ENCODE measurements at places on chromosomes 3 and 15. TPM values are rescaled to one million over a fixed set of nuclear protein-coding genes. Genes with fewer than 3 reads are reported as not detected.

GOLGA6A gene
- not detected for total RNA-seq

DLEC1 gene
- total RNA-seq: not detected

DNA sequence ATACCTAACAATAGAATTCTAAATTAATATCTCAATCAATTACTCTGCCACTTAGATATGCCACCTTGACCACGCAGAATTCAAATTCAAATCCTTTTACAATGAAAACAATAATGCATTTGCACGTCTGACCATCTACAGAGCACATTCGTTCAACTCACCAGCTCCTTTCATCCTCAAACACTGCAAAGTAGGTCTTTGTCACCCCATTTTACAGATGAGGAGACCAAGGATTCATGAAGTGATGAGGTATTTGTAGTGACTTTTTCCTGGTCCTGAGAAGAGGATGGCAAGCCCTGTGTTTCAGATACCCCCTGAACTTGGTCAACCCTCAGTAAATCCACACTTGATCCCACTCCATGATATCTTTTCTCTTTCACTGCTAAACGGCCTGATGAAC lies 42.2 kb downstream of the HES1 start:
- DNase-seq: no peak
- no peaks in the 10 kb centered on the region for H3K27me3 ChIP-seq
- no peaks in the 10 kb centered on the region for H3K36me3 ChIP-seq
- no peak overlapping the region for H3K27ac ChIP-seq
- no peaks in the 10 kb centered on the region for H3K4me1 ChIP-seq

GRCh38 chr15:81014446-81015093 lies 13.8 kb downstream of the TLNRD1 start:
- peaks cover 6% of the 10 kb centered on the region for H3K4me1 ChIP-seq
- no peak for DNase-seq
- H3K36me3 ChIP-seq: no peaks in the 10 kb centered on the region
- no peak overlapping the region for H3K27ac ChIP-seq

GRCh38 chr3:184399410-184399809 lies 19.6 kb downstream of the CHRD start:
- no peak overlapping the region for H3K4me3 ChIP-seq
- peaks cover 36% of the 10 kb centered on the region for H3K27me3 ChIP-seq
- no peaks in the 10 kb centered on the region for H3K4me1 ChIP-seq

- H3K4me1 ChIP-seq: peaks cover 18% of the 10 kb centered on the region
- peaks cover 4% of the 10 kb centered on the region for H3K36me3 ChIP-seq
- no peak overlapping the region for H3K4me3 ChIP-seq
- no peaks in the 10 kb centered on the region for H3K27me3 ChIP-seq
- peak overlapping the region; percentile 89 for H3K27ac ChIP-seq
These were observed 1012.7 kb upstream of the CADM2 start for GRCh38 chr3:83946049-83946448.

FAM43A gene
- 1.3 TPM for total RNA-seq

NOX5 gene
- total RNA-seq: 1.4 TPM

DNA sequence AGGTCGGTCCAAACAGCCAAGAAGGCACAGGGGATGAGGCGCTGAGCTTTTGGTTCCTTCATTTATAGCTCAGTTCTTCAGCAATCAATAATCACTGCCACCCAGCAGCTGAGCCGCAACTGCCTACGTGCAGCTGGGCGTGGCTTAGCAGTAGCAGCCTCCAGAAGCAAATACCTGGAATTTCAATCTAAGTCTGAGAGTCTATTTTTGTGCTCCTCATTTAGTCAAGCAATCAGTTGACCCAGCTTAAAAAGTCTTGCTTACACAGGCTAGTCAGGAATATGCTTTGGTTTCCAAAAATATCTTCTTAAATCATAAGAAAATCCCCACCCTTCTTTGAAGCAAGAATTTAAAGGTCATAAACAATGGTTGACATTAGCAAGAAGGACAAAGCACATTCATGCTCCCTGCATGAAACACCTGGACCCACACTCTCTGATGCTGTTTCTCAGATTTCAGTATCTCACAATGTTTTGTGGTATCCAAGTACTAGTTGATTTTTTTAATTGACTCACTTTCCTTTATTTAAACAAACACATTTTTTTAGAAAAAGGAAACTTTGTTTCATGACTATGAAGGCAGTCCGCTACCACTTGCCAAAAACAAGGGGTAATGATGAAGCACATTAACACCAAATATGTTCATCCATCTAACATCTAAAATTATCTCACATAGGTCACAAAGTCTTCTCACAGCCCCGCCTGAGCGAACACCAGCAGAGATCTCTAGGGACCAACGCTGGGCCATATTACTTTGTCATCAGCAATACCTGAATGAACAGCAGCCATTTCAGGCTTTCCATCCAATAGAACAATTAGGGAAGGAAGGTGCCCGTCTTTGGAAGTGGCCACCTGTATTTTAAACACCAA lies 106.1 kb downstream of the OXNAD1 start:
- H3K27ac ChIP-seq: no peak overlapping the region
- no peaks in the 10 kb centered on the region for H3K27me3 ChIP-seq
- H3K4me3 ChIP-seq: no peak overlapping the region

FAM174B gene
- 6.5 TPM for total RNA-seq

- H3K4me1 ChIP-seq: no peaks in the 10 kb centered on the region
- H3K27me3 ChIP-seq: no peaks in the 10 kb centered on the region
- H3K4me3 ChIP-seq: no peak overlapping the region
- no peak overlapping the region for H3K27ac ChIP-seq
- peaks cover 78% of the 10 kb centered on the region for H3K36me3 ChIP-seq
- DNase-seq: peak; percentile 68
These were observed 93.9 kb downstream of the RBPMS2 start for GRCh38 chr15:64681424-64682024.

DNA sequence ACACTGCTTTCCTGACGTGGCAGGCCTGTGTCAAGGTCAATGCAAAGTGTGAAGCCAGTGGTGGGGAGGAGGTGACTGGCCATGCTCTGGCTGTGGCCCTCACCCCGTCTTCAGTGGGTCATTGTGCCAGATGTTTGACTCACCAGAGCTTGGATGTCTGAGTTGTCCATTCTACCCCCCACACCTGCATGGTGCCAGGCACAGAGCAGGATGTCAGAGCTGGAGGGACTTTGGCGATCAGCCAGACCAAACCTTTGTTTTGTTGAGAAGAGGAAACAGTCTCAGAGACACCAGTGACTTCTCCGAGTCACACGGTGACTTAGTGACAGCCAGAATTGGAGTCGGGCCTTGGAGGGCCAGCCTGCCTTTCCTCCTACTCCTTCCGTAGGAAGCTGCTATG lies 49.5 kb downstream of the SMAD6 start:
- no peaks in the 10 kb centered on the region for H3K36me3 ChIP-seq
- no peak overlapping the region for H3K27ac ChIP-seq
- DNase-seq: no peak
- no peak overlapping the region for H3K4me3 ChIP-seq
- peaks cover 10% of the 10 kb centered on the region for H3K4me1 ChIP-seq
- H3K27me3 ChIP-seq: no peaks in the 10 kb centered on the region

CACNA2D3 gene
- total RNA-seq: 1.5 TPM

- no peak overlapping the region for H3K4me3 ChIP-seq
- peaks cover 15% of the 10 kb centered on the region for H3K4me1 ChIP-seq
- H3K27ac ChIP-seq: peak overlapping the region; percentile 93
- peak; percentile 54 for DNase-seq
These were observed 289.7 kb upstream of the TPRG1 start for GRCh38 chr3:188881954-188882641.

- no peaks in the 10 kb centered on the region for H3K27me3 ChIP-seq
- peak overlapping the region; percentile 4 for H3K27ac ChIP-seq
- peaks cover 6% of the 10 kb centered on the region for H3K36me3 ChIP-seq
- peak; percentile 93 for DNase-seq
- H3K4me1 ChIP-seq: peaks cover 16% of the 10 kb centered on the region
These were observed 3.6 kb downstream of the HGD start for GRCh38 chr3:120678331-120678947.

DNA sequence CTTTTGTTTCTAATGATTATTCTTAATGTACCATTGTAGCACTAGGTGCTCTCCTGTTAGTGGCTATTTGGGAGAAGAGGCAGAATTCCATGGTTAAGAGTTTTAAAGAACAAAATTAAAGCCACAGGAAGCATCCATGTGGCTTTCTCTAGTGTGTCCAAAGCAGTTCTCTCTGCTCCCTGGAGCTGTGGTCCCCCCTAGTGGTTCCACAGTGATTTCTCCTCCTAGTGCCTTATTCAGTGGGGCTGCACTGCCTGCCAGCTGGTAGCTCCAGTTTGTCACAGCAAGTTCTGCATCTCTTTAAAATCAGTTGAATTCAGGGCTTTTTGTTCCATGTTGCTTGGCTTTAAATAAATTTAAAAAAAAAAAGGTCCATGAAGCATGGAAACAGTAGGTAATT lies 39.6 kb upstream of the FAM98B start:
- DNase-seq: peak; percentile 70
- no peak overlapping the region for H3K27ac ChIP-seq
- H3K4me3 ChIP-seq: no peak overlapping the region
- peaks cover 17% of the 10 kb centered on the region for H3K27me3 ChIP-seq
- H3K4me1 ChIP-seq: no peaks in the 10 kb centered on the region
- H3K36me3 ChIP-seq: no peaks in the 10 kb centered on the region

CDC25A gene
- 7.3 TPM for total RNA-seq

GRCh38 chr3:177146646-177147045 lies 50.6 kb downstream of the TBL1XR1 start:
- no peak for DNase-seq
- no peaks in the 10 kb centered on the region for H3K27me3 ChIP-seq
- peaks cover 8% of the 10 kb centered on the region for H3K36me3 ChIP-seq
- no peak overlapping the region for H3K4me3 ChIP-seq
- H3K4me1 ChIP-seq: peaks cover 31% of the 10 kb centered on the region
- no peak overlapping the region for H3K27ac ChIP-seq

GRCh38 chr15:56812221-56812620 lies 78.9 kb upstream of the ZNF280D start:
- H3K27me3 ChIP-seq: no peaks in the 10 kb centered on the region
- peaks cover 4% of the 10 kb centered on the region for H3K4me1 ChIP-seq
- DNase-seq: no peak
- H3K4me3 ChIP-seq: no peak overlapping the region
- H3K27ac ChIP-seq: no peak overlapping the region
- no peaks in the 10 kb centered on the region for H3K36me3 ChIP-seq
